HepG2 (cell line): ENCODE measurements at places on chromosomes 6 and 20.

GRCh38 chr20:35578469-35578868 lies 36.6 kb downstream of the ERGIC3 start:
- DNase-seq, result peak; percentile 55

- no peak for DNase-seq
These were observed 41.2 kb downstream of the KCNK5 start for GRCh38 chr6:39188098-39188450.

DNA sequence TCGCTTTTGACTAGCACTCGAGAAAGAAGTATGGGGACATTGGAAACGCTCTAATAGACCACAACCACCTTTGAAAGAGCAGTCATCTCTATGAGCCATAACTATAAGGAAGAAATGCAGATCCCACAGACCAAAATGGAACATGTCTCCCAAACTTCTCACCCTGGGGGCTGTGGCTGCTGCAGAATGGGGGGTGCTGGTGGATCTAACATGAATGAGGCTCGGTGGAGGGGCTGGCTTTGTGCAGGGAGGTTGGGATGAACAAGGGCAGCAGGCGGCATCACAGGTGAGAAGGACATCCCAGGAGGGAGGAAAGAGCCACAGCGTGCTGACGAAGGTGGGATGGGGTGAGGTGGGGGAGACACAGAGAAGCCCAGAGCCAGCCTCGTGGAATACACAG lies 10.5 kb upstream of the CCR6 start:
- no peak for DNase-seq

- DNase-seq, result no peak
These were observed 38.4 kb upstream of the FNDC1 start for GRCh38 chr6:159130846-159131245.

DNA sequence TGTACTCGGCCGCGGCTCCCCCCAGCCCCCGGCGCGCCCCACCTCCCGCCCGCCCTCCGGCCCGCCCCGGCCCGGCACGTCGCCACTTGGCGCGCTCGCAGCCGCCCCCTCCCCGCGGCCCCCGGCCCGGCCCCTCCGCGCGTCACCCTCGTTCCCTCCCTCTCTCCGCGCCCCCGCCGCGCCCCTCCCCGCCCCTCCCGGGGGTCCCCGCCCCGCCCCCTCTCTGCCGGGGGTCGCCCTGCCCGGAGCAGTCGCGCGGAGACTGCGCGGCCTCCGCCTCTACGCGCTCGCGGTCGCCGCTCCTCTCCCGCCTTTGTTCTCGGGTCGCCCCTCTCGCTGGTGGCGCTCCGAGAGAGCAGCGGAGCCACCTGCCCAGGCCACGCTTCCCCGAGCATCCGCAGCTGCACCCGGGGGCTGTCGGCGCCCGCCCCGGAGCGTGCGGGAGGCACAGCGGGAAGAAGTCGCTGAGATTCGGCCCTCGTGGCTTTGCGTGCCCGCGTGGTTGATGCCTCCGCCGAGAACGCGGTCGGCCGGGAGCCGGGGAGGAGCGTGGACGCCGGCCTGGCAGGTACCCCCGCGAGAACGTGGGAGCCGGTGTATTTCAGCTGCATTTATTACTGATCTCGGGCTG lies at the start of gene PHF10:
Gene PHF10 (minus strand): TSS at position 7 of the 631 bp plus-strand sequence. CDS start 569 bp downstream, outside the sequence.
- DNase-seq, result peak; percentile 61

- DNase-seq, result no peak
These were observed 202.2 kb upstream of the PRND start for GRCh38 chr20:4519534-4519933.

- DNase-seq, result peak; percentile 94
These were observed 111.7 kb downstream of the NOL4L start for GRCh38 chr20:32473231-32474008.

DNA sequence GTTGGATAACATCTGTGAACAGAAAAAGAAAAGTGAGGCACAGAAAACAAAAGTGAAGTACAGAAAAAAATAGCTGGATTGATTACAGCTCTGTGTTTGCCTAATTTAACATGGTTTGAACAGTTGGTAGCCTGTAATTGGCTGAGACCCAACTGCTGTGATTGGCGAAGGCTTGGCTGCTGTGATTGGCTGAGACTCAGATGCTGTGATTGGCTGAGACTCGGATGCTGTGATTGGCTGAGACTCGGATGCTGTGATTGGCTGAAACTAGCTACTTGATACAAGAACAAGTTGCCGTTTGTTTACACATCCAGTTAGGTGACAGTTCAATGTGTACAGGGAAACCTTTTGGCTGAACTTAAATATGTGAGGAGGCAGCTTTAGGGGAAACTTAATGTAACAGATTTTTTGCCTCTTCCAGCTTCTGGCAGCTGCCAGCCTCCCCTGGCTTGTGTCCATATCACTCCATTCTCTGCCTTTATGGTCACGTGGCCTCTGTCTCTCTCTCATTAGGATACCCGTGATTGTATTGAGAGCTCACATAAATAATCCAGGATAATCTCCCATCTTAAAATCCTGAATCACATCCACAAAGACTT lies 223.4 kb upstream of the FOXA2 start:
- no peak for DNase-seq

- DNase-seq, result no peak
These were observed 7.9 kb upstream of the FAM210B start for GRCh38 chr20:56350842-56351241.

GRCh38 chr20:20621195-20621594 lies 91.2 kb downstream of the RALGAPA2 start:
- no peak for DNase-seq

GRCh38 chr6:36970892-36971842 lies 14.8 kb downstream of the MTCH1 start:
- no peak for DNase-seq

DNA sequence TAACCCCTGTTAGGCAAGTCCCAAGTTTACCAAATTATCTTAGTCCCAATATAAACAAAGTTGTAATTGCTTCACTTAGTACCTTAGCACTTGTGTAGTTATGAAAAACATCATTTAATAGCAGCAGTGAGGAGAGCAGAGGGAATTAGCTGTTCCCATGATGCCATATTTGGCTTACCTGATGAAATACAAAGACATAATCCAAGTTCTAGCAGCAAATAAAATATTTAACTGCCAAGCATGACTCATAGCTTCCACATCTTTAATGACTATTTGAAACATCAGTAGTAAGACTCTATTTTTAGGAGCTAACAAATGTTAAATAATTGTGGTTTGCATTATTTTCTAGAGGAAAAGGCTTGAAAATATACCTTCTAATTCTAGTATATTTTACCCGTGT lies 94.0 kb upstream of the MCHR2 start:
- DNase-seq, result no peak
